ENCODE measurements at places on chromosomes 4 and X. TPM values are rescaled to one million over a fixed set of nuclear protein-coding genes. Genes with fewer than 3 reads are reported as not detected.

The NAP1L2 gene
- 16.2 TPM for total RNA-seq

The MUC7 gene
- not detected for total RNA-seq

- DNase-seq = peak; percentile 68
Measured at GRCh38 chrX:53682885-53683555, 3.5 kb downstream of the HUWE1 start.

DNA sequence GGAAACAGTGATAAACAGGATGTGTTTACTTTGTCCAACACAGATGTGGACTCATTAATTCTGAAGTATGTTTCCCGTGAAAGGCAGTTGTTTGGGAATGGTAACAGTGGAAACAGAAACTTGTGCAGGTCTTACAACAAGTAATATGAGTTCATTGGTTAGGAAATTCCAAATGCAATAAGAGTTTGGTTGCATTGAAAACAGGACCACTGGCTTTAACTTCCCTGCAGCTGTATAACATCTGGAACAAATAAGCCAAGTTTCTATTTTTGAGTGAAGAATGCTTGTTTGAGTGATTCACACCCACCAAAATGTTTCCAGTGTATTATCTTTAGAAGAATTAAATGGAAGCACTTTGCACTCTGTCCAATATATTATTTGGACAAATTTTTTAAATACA is 82.4 kb upstream of the BMP3 start:
- DNase-seq = no peak

The RPA4 gene
- total RNA-seq = 0.47 TPM

GRCh38 chr4:122285285-122285684 is 93.5 kb upstream of the ADAD1 start:
- DNase-seq = no peak

DNA sequence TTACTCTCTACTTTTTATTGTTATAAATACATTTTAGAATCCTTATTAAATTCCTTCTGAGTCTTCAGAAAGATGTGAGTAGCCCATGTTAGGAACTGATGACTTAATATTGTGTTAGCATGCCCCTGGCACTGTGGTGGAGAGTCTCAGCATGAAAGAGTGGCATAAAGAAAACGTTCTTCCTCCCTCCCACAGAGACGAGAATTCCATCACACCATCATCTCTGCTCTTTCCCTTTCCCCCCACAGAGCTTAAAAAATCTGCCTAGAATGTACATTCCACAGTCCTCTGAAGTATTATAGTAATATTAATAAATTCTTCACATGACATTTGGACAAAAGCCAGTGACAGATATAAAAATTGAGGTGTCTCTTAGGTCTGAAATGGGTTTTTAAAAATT is 117.8 kb upstream of the DKK2 start:
- DNase-seq = peak; percentile 4

DNA sequence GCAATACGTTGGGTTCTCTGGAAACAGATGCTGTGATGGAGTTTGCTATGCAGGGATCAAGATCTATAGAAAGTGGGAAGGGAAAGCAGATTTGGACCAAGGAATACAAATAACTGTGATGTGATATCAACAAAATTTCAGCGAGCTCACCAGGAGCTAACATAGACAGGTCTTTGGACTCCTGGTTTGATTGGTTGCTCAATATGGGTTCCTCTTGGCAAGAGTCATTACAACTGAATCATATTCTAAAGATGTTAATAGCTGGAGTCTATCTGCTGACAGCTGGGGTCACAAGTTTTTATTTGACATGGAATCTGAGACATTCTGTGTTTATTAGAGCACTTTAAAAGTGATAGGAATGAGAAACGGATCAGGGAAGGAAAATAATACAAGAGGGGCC is 637.6 kb upstream of the GNPDA2 start:
- DNase-seq = no peak

The KLHL2 gene
- total RNA-seq = 12.4 TPM

DNA sequence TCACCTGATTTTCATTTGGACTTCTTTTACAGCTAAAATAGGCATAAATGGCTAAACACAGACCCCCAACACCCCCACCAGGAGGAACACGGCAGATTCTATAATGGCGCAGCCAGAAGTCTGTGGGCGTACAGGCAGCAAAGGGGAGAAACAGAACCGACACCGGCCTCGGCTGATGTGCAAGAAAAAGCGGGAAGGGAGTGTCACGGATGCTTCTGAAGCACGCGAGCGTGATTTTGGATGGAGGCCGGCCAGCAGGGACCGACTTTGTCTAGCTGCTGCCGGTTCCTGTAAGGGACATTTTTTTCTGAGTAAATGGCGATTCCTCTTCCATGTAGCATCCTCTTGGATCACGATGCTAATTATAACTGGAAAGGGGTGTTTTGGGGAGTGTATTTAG is 24.9 kb upstream of the ETNPPL start:
- DNase-seq = no peak

DNA sequence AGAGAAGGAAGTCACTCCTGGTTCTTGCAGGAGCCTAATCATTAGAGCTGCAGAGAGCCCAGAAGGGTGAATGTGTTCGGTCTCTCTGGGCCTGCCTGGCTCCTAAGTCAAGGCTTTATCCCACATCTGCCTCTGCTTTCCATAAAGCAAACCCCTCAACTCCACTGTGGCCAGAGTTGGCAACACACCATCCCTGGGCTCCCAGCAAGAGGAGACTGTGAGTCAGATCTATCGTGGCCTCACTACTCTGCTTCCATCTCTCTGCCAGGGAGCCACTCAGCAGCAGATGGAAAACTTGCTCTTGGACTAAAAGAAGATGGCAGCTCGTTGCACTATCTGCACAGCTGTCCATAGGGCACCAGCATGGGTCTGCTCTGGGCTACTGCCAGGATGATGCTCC is 348.2 kb downstream of the FBXW7 start:
- DNase-seq = no peak

The RTL3 gene
- not detected for total RNA-seq

DNA sequence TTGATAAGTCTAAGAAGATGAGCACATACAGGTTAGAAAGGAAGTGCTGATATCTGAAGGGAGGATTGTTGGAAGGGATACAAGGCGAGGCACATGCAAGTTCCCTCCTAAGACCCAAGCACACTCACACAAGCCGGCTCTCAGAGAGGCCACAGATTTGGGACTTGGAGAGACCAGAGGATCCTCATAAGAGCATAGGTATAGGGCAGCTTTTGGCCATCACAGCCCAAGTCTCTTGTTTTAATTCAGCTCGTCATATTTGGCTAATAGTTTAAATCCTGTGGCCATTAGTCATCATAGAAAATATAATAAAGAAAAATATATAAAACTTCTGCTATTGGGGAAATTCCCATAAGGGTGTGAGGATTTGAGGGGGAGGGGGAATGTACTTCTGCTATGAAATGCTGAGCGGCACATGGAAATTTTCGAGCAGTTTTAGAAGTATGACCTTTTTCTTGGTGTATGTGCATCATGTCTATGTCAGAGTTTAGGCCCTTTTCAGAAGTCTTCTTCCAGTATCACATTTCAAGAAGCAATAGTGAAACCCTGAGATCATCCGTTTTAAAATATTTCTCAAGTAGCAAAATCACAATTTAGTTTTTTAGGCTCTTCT is 97.7 kb downstream of the NFKB1 start:
- no peak for DNase-seq

GRCh38 chr4:70613306-70614183 is 15.0 kb upstream of the ENAM start:
- no peak for DNase-seq

- DNase-seq = no peak
Measured at GRCh38 chr4:153322791-153323190, 21.7 kb upstream of the MND1 start.

DNA sequence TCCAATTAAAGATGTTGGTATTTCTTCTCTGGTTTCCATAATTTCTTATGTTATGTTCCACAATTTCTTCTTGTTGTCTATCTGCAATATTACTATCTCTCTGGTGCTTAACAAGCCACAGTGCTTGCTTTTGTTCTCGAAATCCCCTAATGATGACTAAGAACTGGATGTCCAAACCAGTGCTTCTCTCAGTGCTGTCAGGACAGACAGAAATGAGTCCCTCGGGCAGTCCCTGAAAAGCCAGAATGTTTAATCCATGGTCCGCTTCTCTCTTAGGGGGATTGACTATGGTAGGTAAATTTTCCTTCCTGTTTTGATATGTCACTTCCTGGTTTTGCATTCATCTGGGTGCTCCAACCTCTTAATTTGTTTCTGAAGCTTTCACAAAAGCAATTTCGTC is 321.6 kb upstream of the PCDH10 start:
- no peak for DNase-seq

The CLTRN gene
- 1.7 TPM for total RNA-seq

All from GM23338 (cell line).